Forelimb muscle (tissue), 1 donor: ENCODE measurements at places on chromosomes 11 and 22. TPM values are rescaled to one million over a fixed set of nuclear protein-coding genes. Genes with fewer than 3 reads are reported as not detected.

The SLN gene
- polyA plus RNA-seq = 2,452 TPM

The TCN1 gene
- polyA plus RNA-seq = 0.23 TPM

The OR51A4 gene
- not detected for polyA plus RNA-seq

The RFPL3 gene
- not detected for polyA plus RNA-seq

The SLC35E4 gene
- polyA plus RNA-seq = 3.5 TPM

The CHCHD10 gene
- polyA plus RNA-seq = 57.6 TPM

The PARVG gene
- 3.4 TPM for polyA plus RNA-seq

The UEVLD gene
- 14.3 TPM for polyA plus RNA-seq

The JAML gene
- polyA plus RNA-seq = 1.7 TPM

The RFPL2 gene
- polyA plus RNA-seq = 0.16 TPM

The FAM227A gene
- polyA plus RNA-seq = 1.1 TPM

The SPON1 gene
- 18.9 TPM for polyA plus RNA-seq

The FGF3 gene
- polyA plus RNA-seq = not detected

The ST14 gene
- 0.40 TPM for polyA plus RNA-seq

The BARX2 gene
- 0.68 TPM for polyA plus RNA-seq

The SCUBE1 gene
- polyA plus RNA-seq = 0.19 TPM

The GNAZ gene
- polyA plus RNA-seq = 2.7 TPM

The PES1 gene
- polyA plus RNA-seq = 46.2 TPM

The MIF gene
- 131 TPM for polyA plus RNA-seq

The KRTAP5-7 gene
- not detected for polyA plus RNA-seq

The GGTLC3 gene
- not detected for polyA plus RNA-seq

The CD81 gene
- 447 TPM for polyA plus RNA-seq

The KDELR3 gene
- 21.4 TPM for polyA plus RNA-seq

The GAS2 gene
- 10.9 TPM for polyA plus RNA-seq

The DENND6B gene
- 5.2 TPM for polyA plus RNA-seq

The ALDH3B2 gene
- polyA plus RNA-seq = not detected

The SGSM1 gene
- 0.09 TPM for polyA plus RNA-seq

The C22orf31 gene
- 1.8 TPM for polyA plus RNA-seq
